ENCODE measurements at places on chromosomes 1 and 21. TPM values are rescaled to one million over a fixed set of nuclear protein-coding genes. Genes with fewer than 3 reads are reported as not detected.

IARS2 gene
- total RNA-seq = 151 TPM

DNA sequence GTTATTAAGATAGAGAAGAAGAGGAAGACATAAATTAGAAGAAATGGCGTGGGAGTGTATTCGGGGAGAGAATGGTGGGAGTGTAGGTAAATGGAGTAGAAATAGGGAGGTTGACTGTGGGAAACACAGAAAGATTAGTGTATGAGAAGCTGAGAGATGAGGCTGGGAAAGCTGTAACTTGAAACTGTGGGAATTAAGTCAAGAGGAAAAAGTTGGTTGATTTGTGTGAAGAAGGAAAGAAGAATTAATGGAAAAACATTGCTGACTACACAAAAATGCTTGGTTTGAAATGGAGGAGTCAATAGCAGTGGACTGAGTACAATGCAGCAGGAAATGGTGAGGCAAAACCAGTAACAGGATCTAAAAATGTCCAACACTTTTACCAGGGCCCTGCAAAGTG, 448.3 kb downstream of the PTPRC start:
- DNase-seq = peak; percentile 9

DNA sequence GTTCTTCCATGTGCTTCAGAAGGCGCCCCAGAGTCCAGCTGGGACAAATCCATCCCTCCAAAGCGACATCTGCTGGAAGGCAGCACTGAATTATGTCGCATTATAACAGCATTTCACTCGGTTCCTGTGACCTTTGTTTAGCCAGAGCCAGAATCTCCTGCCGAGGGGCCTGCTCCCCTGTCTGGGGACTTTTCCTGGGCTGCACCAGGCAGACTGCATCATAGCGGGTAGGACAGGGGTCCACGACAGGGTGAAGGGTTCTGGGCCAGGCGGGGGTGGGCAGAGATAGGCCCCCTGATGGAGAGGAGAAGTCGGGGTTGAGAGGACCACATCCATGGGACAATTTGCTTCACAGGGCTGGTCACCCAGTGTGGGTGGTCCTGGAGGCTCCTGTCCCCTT, 276.9 kb downstream of the MATN1 start:
- DNase-seq = no peak

- DNase-seq = no peak
Measured at GRCh38 chr1:214548271-214548670, 3.1 kb downstream of the PTPN14 start.

DNA sequence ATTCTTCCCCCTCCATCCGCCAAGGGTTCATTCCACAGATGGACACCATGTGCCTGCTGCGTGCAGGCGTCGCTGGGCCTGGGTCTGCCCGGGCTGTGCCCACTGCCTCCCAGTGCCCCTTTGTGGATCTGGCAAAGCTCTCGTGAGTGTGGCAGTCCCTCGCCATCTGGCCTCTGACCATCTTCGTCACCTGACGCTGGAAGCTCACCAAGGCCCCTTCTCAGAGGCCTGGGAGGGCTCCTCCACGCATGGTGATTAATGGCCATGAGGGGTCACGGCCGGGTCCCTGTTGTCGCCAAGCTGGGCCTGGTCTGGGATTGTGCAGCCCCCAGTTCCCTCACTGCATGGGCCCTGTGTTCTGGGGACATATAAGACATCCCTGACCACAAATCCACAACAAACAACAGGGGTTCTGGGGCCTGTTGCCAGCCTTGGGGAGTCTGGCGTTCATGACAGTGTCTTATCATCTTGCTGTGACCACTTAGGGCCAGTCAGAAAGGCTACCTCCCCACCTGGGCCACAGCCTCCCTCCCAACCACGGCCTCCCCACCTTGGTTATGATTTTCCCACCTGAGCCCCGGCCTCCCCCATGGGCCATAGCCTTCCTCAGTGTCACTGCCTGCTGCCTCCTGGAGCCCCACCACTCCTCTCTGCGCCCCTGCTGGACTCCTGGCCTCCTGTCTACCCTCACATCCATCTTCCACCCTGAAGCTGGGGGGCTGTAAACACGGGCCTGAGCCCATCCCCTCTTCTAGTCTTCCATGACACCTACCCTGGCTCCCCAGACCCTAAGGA, 27.9 kb downstream of the SLC45A1 start:
- no peak for DNase-seq

SHISAL2A gene
- total RNA-seq = not detected

NBPF10 gene
- total RNA-seq = 1.0 TPM

- no peak for DNase-seq
Measured at GRCh38 chr1:226223157-226223785, at the start of gene MIXL1. Gene MIXL1, plus strand, starts transcription at chr1:226223664. Its CDS starts 18 bp downstream, at chr1:226223682.

DNA sequence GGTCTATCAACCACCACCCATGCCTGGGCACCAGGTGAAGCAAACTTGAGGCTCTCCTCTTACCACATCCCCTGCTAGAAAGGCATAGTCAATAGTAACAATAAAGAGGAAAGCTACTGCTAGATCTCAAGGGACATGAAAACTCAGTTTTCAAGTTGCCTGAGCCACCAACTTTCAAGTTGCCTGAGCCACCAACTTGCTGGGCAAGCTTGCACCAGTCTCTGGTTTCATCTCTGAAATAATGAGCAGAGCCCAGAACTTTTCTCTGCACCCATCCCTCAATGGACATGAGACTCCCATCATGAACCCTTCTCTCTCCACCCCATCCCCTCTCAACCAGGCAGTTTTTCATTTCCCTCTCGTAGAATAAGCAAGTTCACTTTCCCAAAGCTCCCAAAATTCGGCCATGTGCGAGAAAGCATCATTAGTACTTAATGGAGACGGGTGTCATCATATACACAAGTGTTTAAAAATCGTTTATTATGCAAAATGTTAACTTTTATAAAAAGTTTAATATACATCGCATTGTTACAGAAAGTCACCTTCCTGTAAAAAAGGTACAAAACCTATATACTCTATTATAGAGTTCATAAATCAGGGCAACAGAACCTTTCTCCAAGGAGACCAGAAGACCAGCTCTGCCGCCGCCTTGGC, 1.7 kb downstream of the ID3 start:
- DNase-seq = no peak

GRCh38 chr1:43302201-43302600, 1.4 kb downstream of the TIE1 start:
- no peak for DNase-seq

- DNase-seq = peak; percentile 97
Measured at GRCh38 chr1:79716447-79716846, 709.9 kb upstream of the ADGRL4 start.

Data from renal cortical epithelial cell (primary cell).